Calu3 (cell line): ENCODE measurements at places on chromosomes 6 and 20.

DNA sequence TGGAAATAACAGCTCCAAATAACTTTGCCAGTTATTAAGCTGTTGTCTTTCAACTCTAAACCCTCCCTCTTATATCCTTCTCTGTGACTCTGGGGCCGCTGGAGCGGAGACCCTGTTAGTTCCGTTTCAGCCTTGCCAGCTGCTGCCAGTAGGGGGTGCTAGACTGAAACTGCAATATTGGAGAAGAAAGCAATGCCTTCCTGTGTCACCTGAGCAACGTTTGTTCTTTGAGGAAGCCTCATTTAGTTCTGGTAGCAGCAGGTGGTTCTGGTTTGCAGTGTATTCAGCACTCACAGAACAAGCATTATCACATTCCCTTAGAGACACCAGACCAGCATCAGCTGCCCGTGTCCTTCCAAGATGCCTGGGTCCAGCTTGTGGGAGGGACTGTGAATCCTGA is 22.9 kb upstream of the JAG1 start:
- no peak for DNase-seq

- DNase-seq, result peak; percentile 89
These were observed 54.2 kb downstream of the MRPL14 start for GRCh38 chr6:44072959-44073611.

- no peak for DNase-seq
These were observed 3.2 kb downstream of the GFOD1 start for GRCh38 chr6:13484138-13484708.

DNA sequence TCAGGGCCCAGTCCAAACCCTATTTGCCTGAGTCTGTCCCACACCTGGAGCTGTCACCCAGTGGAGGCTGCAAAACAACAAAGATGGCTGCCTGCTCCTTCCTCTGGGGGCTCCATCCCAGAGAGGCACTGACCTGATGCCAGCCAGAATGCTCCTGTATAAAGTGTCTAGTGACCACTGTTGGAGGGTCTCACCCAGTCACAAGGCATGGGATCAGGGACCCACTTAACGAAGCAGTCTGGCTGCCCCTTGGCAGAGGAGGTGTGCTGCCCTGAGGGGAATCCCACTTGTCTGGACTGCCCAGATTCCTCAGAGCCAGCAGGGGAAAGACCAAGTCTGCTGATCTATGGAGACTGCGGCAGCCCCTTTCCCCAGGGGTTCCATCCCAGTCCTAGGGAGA is 241.6 kb downstream of the CDH26 start:
- DNase-seq, result no peak

GRCh38 chr20:31515775-31516107 is 1.5 kb downstream of the HM13 start:
- DNase-seq, result no peak

GRCh38 chr6:161001421-161001820 is 9.9 kb downstream of the MAP3K4 start:
- DNase-seq, result no peak

GRCh38 chr6:24440897-24441598 is 38.3 kb downstream of the MRS2 start:
- no peak for DNase-seq

- DNase-seq, result no peak
These were observed 3.5 kb upstream of the DSTN start for GRCh38 chr20:17566345-17566744.

DNA sequence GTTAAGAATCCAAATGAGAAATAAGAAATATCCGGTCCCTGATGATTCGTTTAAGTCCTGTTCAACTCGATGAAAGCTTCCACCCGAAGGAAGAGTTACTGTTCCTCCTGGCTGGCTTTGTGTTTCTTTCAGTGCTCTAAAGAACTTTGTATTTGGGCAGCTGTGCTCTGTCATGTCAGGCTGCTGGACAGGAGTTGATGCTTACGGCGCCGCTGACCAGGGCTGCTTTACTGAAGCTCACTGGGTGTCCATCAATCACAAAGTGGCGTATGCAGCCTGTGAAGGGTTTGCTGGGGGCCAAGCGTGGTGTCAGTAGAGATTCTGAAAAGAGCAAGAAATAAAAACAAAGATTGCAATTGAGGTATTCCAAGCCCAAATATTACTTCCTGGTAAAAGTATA is 21.9 kb downstream of the FAM229B start:
- DNase-seq, result no peak

DNA sequence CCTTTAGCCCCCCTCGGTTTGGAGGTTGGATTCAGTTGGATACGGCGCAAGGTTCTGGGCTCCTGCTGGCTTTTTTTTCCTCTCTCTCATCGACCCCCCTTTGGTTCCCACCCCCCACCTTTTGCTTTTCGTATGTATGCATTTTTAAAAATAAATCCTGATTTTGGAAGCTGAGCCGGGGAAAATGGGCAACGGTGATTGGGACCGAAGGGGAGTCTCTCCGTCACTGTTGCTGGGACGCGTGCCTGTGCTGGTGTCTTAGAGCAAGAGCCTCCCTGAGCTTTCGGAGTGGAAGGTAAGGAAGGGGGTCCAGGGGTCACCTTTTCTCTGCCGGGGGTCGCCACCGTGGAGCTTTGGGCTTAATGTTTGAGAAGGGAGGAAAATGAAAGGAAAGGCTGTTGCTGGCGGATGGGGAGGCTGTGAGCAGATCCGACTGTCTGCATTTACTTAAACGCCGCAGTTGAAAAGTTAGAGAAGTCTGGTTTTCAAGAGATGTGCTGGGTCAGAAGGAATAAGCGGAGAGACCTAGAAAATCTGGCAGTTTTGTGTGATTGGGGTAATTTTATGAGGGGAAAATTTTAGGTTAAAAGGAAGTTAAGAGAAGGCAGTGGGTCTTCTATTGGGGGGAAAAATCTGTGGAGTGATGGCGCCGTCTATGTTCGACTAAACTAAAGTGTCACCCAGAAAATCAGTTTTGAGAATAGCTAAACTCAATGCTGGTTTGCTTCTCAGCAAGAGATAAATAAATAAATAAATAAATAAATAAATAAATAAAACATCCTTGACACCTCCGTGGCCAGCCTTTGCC is 828 bp downstream of the ADGRB3 start:
- no peak for DNase-seq

- no peak for DNase-seq
These were observed 25.1 kb upstream of the KIAA0408 start for GRCh38 chr6:127484212-127484863.

DNA sequence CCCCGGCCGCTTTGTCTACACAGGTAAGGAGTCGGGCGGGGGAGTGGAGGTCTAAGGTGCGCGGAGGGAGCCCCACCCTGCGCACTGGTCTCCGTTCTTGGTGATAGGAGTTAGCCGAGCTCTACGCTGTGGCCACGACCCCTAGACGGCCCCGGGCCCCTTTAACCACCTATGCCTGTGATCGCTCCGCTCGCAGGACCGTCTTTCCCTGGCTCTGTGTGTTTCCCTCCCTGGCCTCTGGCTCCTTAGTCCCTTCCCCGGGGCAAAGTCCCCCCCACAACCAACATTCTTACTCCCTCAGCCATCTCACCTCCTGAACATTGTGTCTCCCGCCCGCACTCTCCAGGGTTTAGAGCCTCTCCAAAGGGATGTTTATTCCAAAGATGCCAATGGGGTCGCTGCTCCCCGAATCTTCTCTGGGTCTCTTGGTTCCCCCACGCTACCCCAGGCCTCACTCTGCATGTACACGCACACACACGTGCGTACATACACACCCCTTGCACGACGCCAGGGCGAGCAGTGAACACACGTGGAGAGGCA is 50.4 kb downstream of the CPXM1 start:
- DNase-seq, result no peak

GRCh38 chr6:1063671-1064355 is 248.1 kb upstream of the FOXQ1 start:
- peak; percentile 28 for DNase-seq

GRCh38 chr20:20371083-20371482 is 3.2 kb downstream of the INSM1 start:
- no peak for DNase-seq

DNA sequence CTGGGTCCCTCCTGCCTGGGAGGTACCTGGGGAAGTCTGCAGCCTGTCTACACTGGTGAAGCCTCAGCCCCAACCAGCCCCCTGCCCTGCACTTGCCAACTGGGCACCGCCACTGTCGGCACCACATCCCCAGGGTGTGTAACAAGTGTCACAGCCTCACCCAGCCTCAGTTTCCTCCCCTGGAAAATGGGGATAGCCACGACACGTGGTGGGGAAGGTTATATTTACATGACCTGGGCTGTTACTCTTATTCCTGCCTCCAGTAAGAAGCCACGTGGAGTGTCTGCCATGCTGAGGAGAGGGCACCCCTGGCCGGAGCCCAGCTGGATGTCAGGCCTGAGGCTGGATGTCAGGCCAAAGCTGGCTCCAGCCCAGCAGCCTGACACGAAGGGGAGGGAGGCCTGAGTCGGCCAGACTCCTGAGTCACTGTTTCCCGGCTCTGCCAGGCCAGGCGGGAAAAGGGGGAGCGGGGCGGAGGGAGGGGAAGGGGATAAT is 44.9 kb downstream of the SNAI1 start:
- DNase-seq, result peak; percentile 59

DNA sequence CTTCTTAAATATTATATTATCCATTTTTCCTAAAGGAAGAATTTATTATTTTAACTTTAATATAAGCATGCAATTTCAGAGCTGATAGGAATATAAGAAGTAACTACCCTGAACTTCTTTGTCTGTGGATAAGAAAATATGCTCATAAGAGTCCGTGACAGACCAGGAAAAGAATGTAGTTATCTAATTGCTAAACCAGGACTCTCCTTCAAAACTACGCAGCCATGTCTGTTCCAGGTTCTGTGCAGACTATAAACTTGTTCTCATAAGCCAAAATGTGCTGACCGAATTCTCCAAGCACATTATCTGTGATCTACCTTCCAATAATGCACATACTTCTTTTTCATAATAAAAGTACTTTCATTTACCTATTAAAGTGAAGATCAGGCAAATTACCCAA is 116.5 kb downstream of the TRDN start:
- DNase-seq, result no peak

DNA sequence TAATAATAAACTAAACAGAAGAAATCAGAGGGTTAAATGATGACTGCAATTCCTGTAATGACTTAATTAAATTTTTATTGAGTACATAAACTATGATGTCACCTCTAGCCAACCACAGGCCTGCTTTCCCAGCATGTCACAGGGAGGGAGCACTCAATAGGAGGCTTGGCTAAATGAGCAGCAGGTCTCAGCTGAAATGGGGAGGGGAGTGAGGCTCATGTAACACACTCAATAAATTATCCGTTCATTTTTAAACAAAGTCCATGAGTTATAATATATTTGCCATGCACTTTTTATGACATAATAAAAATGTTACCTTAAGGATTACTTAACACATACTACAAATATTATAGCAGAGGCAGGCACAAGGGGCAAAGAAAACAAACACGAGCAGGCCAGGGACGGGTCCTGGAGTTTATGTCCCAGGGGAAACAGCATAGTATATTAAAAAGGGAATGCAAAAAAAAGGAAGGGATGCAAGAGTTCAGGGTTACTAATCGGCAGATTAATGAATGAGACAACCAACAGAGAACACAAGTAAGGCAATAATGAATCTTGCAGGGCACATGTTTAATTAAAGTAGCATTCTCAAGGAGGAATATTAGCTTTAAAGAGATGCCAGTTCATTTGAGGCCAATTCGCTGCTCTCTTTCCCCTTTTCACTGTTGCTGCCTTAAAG is 27.1 kb upstream of the FAM83C start:
- DNase-seq, result no peak

DNA sequence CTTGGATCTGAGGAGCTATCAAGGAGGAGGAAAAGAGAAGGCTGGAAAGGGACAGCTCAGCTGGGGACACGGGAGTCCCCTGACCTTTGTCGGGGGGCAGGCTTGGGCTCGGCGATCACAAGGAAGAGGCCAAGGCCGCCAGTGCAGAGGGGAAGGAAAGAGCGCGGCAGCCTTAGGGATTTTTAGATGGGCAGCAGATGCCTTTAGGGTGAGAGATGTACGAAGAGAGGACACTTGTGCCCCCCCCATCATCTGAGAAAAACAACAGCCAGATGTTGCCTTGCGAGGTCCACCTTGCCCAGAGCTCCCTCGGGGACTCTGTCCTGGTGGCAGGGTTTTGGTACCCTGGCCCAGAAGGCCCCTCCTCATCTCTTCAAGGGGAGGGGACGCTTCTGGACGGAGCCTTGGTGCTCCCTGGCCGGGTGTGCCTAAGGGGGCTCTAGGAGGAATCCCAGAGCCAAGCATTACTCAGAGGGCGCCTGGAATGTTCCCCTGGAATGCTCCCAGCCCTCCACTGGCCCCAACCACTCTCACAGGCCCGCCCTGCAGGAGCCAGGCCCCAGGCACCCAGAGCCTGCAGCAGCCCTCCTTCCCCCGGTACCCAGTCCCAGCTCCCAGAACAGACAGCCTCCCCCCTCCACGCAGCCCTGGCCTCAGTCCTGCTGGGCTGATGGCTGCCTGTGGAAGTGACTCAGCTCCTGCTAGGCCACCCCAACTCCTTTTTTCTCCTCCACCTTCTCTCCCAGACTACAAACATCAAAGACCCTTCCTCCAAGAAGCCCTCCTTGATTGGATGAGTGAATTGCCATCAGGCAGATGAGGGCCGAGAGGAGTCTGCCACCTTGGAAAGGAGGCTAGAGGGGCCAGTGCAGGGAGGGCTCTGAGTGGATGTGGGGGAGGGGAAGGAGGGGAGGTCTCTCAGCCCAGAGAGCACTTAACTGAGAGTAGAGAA is 1.8 kb downstream of the ADAM33 start:
- no peak for DNase-seq

- no peak for DNase-seq
These were observed 839.5 kb downstream of the FRK start for GRCh38 chr6:115221198-115221597.

GRCh38 chr20:22333885-22334545 is 250.4 kb downstream of the FOXA2 start:
- DNase-seq, result peak; percentile 42

GRCh38 chr20:14219801-14220461 is 117.5 kb downstream of the FLRT3 start:
- DNase-seq, result peak; percentile 49

GRCh38 chr20:34016736-34017135 is 23.0 kb downstream of the RALY start:
- peak; percentile 34 for DNase-seq

DNA sequence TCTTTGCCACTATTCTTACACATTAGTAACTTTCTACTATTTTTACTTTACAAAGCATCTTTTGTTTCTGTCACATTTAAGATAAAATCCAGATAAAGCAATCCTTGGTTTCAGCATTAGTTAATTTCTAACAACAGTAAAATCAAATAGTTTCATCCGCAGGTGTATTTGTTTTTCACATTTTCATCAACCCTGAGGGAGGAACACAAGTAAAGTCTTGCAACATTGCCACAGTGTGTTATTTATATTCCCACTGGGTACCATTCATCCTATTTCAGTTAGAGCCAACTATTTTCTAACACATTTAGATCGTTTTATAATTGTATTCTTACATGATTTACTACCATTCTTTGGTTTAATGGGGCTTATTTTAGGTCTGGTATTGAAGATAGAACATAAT is 908.7 kb upstream of the CITED2 start:
- DNase-seq, result no peak

GRCh38 chr6:135283926-135284325 is 102.8 kb downstream of the MYB start:
- no peak for DNase-seq

DNA sequence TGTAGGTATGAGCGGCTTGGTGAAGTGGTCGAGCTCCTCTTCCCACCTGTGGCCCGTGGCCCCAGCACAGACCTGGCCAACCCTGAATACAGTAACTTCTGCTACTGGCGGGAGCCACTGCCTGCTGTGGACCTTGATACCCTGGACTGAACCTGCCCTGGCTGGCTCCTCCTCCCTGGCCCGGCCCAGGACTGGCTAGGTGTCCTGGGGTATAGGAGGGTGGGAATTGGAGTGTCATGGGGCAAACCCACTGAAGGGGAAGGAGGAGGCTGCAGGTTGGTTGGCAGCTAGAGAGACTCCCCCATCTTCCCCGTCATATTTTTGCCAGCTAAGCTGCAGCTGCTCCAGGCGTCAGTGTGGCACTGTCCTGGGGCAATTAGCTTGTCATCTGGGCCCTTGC is 7.9 kb downstream of the EMILIN3 start:
- no peak for DNase-seq
